ENCODE measurements at places on chromosomes 13 and 19.

DNA sequence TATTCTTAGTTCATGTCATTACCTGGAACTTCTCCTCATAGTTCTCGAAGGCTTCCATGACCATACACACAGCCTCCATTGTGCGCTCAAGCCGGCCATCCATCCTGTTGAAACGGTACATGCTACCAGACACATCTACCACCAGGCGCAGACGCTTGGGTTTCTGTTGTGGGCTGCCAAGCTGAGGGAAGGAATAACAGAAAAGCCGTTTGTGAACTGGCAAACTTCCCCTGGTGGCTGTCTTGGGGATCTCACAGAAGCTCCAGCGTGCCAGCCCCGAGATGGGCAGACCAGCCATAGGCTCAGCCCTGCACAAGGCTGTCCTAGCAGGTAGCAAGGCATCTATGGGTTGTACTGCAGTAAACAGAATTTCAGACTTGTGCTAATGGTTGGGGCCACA is 130.1 kb downstream of the RGCC start:
- DNase-seq = no peak

DNA sequence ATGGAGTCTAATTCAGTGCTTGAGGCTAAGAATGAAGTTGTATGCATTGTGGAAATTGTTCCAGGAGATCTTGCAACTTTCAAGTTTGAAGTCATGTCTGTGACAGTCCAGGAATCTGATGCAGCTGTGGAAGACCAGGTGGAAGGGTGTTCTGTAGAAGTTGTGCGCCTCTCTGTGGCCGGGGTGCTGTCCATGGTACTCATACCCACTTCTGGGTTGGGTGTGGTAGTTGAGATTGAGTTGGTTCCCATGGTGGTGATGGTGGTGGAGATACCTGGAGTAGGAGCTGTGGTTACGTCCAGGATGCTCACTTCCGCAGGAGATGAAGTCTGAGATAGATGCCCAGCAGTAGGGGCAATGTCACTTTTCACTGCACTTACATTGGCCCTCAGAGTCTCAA is 44.3 kb downstream of the MUC16 start:
- no peak for DNase-seq

GRCh38 chr19:18058208-18059009 is 28.3 kb downstream of the IL12RB1 start:
- DNase-seq = peak; percentile 60

- DNase-seq = no peak
These were observed 527.4 kb upstream of the ATXN8OS start for GRCh38 chr13:69580255-69580654.

DNA sequence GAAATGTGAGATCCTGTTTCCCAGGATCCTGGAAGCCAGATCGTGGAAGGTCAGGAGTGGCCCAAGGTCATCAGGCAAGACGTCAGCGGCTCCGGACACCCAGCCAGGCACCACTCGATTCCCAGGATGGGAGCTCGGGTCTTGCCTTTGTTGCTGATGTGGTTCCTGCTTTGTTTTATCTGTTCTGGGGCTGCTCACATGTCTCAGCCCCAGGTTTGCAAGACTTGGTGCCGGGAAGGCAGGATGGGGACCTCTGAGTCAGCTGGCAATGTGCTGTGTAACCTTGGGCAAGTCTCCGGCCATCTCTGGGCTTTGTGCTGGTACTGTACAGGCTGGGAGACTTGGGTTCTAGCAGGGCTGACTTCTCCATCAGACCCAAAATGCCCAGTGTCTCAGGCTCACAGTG is 1.4 kb upstream of the FCHO1 start:
- no peak for DNase-seq

DNA sequence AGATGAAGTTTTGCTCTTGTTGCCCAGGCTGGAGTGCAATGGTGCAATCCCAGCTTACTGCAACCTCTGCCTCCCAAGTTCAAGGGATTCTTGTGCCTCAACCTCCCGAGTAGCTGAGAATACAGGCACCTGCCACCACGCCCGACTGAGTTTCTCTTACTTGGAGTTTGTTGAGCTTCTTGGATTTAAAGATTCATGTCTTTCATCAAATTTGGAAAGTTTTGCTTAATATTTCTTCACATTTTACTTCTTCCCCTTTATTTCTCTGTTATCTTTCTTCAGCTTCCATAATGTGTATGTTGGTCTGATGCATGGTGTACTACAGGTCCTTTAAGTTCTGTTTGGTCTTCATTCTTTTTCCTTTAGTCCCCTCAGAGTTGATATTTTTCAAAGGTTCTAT is 8.9 kb upstream of the ZNF560 start:
- no peak for DNase-seq

DNA sequence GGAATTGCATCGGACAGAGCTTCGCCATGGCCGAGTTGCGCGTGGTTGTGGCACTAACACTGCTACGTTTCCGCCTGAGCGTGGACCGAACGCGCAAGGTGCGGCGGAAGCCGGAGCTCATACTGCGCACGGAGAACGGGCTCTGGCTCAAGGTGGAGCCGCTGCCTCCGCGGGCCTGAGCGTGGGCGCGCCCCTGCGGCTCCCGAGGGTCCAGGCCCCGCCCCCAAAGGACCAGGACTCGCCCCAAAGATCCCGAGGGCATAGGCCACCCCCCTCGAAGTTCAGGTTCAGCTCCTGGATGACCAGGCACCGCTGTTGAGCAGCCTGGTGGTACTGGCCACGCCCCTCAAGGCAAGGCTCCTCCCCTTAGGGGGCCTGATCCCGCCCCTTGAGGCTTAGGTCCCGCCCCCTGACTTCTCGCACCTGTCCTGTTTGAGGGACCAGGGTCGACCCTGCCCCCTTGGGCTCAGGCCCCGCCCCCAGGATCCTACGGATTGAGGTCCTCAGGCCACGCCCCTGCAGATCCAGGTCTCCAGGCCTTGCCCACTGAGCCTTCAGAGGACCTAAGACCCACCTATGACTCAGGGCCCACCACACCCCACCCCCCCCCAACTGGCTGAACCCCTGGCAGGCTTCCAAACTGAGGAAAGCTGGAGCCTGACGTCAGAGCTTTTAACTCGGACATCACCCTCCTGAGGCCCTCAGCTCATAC is 43.1 kb downstream of the CYP4F22 start:
- no peak for DNase-seq

DNA sequence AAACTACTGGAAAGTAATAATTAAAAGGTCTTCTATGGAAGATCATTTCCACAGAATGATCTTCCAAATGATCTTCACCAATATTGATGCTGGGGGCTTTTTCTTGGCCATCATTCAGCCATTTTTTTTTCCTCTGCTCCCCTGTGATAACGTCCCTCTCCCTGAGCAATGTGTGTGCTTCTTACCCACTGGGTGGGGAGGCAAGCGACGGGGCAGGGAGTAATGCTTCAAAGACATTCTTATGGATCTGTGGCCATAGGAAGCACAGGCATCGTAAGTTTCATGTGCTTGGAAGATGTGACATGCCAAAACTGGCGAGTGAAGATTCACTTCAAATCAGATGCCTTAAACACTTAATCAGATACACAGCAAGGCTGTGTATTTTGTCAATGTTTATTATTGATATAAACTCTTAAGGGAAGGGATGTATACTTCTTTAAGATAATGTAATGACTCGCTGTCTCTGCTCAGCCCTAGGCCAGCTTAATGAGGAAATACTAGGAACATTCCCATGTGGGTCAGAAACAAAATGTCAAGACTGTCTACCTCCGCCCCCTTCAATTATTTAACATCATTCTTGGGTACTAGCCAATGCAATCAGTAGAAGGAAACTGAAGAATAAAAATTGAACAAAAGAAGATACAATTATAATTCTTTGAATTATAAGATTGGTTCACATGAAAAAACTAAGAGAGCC is 34.1 kb upstream of the SERPINE3 start:
- DNase-seq = no peak

DNA sequence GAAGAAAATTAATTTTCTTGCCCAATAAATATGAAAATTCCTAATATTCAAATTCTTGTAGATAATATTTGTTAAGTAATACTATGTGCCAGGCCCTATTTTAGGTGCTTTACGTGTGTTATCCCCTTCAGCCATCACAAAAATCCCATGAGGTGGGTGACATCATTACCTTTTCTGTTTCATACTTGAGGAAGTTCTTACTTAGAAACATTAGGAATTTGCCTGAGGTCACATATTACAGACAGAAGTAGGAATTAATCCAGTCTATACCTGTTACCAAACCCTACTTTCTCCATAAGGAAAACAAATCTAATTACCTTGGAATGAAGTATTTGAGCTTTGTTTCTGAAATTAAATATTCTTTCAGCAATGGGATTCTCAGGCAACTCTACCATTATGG is 336.1 kb downstream of the GPC6 start:
- no peak for DNase-seq

DNA sequence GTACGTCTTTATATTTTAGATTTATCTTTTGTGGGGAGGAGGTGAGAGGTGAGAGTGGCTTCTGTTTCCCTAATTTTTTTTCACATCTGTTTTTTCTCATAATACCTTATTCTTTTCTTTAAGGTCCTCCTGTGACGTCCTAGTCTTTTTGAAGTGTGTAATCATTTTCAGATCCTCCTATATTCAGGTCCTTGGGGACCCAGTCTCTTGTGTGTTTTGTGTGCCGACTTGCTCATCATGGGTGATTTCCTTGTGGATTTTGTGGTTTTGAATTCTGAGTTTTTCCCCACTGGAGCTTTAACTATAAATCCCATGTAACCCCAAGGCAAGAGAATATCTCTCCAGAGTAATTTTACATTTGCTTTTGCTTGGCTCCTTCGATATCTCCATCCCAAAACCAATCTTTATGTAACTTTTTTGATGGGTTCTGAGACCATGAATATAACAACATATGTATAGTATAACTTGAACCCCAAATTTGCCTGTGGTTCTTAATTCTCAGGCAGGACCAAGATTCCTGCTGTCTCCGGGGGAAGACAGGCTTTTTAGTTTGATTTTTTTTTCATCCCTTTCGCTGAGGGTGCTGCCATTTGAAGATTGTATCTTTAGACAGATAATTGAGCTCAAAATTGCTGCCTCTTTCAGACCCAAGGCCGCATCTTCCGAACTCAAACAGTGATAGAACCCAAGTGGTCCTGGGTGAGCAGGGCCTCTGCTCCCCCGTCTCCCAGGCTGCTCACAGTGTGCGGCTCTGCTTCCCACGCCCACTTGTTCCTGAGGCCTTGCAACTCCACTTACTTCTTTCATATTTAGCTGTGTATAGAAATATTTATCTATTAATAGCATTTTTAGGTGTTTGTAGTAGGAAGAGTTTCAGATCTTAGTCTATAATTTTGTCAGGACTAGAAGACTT is 59.1 kb upstream of the GPR183 start:
- no peak for DNase-seq

GRCh38 chr13:23790577-23791170 is 98.5 kb downstream of the MIPEP start:
- no peak for DNase-seq

- DNase-seq = no peak
These were observed 65.8 kb downstream of the FREM2 start for GRCh38 chr13:38752686-38753085.

- no peak for DNase-seq
These were observed 16.2 kb upstream of the KATNAL1 start for GRCh38 chr13:30323524-30323923.

- DNase-seq = peak; percentile 73
These were observed 16.2 kb downstream of the ZNF331 start for GRCh38 chr19:53553865-53554791.

- no peak for DNase-seq
These were observed 26.6 kb downstream of the KLF2 start for GRCh38 chr19:16351133-16351809.

DNA sequence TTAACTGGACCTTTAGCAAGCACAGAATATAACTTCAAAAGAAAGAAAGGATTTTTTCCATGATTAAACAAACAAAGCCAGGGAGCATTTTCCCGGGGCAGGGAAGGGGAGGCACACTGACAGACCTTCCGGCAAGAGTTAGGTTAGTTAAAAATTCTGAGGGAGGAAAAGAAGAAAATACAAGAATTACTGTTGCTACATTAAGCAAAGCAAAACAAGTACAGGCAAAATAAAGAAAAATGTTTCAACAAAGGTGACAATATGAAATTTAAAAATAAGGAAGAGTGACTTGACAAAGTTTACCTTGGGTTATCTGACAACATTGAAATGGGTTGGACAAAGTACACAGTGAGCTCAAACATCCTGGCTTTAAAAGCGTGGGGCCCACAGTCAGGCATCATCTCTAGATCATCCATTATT is 51.5 kb downstream of the KLF12 start:
- no peak for DNase-seq

- DNase-seq = no peak
These were observed 282.9 kb downstream of the KLF5 start for GRCh38 chr13:73341748-73342147.

DNA sequence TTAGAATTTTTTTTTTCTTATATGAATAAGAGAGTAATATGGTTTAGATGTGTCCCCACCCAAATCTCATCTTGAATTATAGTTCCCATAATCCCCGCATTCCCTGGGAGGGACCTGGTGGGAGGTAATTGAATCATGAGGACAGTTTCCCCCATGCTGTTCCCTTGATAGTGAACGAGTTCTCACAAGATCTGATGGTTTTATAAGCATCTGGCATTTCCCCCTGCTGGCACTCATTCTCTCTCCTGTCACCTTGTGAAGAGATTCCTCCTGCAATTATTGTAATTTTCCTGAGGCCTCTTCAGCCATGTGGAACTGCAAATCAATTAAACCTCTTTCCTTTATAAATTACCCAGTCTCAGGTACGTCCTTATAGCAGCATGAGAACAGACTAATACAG is 205.7 kb downstream of the MYO16 start:
- DNase-seq = no peak

- no peak for DNase-seq
These were observed 8.7 kb upstream of the KLK12 start for GRCh38 chr19:51043497-51043896.

DNA sequence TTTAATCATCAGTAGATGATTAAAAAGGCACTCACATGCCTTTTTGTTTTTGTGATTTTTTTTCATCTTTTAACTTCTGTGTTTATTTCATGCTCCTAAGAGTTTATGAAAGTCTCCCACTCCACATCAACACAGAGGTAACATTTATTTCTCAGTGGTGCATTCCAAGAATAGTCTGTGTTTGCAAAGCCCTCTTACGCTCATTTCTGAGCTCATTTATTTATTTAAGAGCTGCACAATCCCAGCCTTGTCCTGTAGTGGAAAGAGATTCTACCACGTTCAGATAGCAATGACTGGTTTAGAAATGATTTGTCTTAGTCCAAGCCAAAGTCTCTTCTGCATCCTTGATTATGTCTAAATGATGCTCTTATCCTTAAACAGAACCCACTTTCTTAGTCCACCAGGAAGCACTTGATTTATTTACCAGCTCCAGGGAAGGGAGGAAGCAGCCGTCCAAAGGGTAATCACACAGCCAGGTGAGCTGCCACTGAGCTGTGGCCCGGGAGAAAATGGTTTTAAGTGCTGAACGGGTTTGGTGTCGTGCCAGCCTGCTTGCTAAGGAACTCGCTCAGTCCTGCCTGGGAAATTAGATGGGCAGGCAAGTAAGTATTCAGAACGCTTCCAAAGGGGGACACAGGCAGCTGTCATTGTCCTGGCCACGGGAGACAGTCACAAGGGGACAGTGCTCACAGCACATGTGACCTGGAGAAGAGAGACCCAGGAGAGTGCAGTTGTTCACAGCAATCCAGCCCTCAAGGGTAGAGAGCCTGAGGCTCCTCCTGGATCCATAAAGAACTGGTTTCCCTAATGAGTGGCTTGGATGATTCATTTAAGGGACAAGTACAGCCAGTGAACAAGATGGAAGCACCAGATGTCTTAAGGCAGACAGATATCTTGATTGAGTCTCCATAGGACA is 131.8 kb upstream of the WASF3 start:
- no peak for DNase-seq

All from NCI-H526 (cell line).